Stimulated activated CD8-positive, alpha-beta memory T cell treated with anti-CD3 and anti-CD28 coated beads, Interleukin-4, amount 100 ng/mL, for 4 hours (primary cell): ENCODE measurements at places on chromosomes 4 and X.

GRCh38 chr4:77465271-77465670 is 140.3 kb upstream of the CXCL13 start:
- no peak for DNase-seq

- DNase-seq, result no peak
Measured at GRCh38 chr4:130395871-130396270, 1299.9 kb downstream of the C4orf33 start.

DNA sequence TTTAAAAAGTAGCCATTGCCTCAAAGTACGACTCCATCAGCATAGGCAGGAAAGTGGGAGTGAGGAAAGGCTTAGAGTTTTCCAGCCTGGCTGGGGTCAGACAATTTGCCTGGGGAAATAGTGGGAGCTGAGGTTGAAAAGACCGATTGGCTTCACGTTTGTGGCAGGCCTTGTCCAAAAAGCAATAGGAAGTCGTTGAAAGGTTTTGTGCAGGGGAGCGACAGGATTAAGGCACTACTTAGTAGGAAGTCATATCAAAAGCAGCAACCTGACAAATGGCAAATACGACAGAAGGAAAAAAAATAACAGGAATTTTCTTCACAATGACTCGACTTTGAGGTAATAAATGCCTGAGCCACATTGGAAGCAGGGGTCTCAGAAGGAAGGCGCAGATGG is 691 bp upstream of the EREG start:
- DNase-seq, result no peak

GRCh38 chr4:80495865-80496264 is 160.3 kb downstream of the CFAP299 start:
- DNase-seq, result no peak

GRCh38 chrX:136202889-136203288 is 48.3 kb downstream of the MAP7D3 start:
- DNase-seq, result no peak

GRCh38 chr4:182492423-182492822 is 249.2 kb downstream of the TENM3 start:
- DNase-seq, result no peak

GRCh38 chr4:153781280-153781679 is 7.6 kb downstream of the SFRP2 start:
- no peak for DNase-seq

DNA sequence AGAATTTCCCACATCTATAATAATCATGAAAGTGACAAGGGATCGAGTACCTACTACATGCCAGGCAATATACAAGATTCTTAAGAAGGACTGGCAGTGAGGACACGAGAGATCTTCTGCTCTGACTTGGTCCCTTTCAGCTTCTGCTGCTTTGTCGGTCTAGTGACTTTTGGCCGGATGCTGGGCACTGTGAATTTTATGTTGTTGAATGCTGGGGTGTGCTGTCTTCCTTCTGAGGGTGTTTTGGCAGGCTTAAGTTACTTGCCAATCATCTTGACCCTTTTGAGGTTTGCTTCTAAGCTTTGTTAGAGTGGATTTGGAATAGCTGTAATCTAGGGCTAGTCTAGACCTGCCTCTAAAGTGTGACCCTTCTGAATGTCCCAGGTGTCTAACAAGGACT is 23.5 kb downstream of the NAT8L start:
- DNase-seq, result no peak

DNA sequence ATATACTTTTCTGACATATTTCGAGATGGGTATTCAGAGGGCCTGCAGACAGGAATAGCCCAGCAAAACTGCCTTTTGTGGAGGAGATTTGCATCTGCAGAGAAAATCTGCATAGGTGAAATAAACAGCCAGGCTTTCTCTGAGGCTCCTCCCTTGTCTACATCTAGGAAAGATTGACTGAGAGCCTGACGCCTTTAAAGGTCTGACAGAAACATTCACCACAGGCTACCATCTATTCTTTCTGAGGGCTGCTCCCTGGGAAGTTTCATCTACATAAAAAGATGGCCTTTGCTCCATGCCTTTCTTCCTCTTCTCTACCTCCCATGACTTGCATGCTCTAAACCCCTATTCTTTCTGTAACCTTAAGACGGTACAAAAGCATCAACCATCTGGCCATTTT is 55.0 kb upstream of the AP1S2 start:
- no peak for DNase-seq

GRCh38 chr4:52106191-52106590 is 55.1 kb downstream of the SPATA18 start:
- no peak for DNase-seq

DNA sequence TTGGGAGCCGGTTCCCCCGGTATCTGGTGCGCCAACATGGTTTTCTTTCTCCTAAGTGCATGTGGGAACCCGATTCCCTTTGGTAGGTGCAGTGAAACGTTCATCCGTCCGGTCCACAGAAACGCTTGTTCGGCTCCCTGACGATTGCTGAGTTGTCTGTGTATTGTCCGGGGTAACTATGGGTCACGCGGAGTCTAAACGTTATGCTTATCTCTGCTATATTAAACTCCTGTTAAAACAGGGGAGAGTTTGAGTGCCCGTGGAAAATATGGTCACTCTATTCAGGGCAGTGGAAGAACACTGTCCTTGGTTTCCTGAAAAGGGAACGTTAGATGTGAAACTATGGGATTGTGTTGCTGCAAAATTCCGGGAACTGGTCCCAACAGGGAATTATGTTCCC is 32.4 kb upstream of the MGST2 start:
- DNase-seq, result no peak

- no peak for DNase-seq
Measured at GRCh38 chrX:18010253-18010652, 149.2 kb upstream of the RAI2 start.

DNA sequence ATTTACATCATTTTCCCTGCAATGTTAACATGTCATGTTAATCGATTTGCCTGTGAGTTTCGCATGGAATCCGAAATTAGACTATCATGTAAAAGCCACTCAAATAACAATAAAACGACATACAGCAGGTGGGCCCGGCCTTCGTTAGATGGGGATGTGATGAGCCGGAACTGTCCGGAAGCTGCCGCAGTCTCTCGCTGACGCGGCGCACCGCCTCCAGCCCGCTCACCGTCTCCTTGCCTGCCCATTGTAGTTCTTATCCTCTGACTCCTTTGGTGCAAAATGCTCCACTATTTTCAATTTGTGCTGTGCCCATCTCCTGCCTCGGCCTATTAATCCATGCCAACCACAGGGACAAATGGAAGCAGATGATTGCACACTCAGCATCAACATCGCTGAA is 877.5 kb upstream of the TENM3 start:
- no peak for DNase-seq

GRCh38 chr4:26763648-26764047 is 97.0 kb upstream of the STIM2 start:
- no peak for DNase-seq

- DNase-seq, result no peak
Measured at GRCh38 chrX:148933881-148934280, 433.5 kb downstream of the AFF2 start.

- no peak for DNase-seq
Measured at GRCh38 chr4:82599336-82599735, 37.5 kb upstream of the TMEM150C start.

DNA sequence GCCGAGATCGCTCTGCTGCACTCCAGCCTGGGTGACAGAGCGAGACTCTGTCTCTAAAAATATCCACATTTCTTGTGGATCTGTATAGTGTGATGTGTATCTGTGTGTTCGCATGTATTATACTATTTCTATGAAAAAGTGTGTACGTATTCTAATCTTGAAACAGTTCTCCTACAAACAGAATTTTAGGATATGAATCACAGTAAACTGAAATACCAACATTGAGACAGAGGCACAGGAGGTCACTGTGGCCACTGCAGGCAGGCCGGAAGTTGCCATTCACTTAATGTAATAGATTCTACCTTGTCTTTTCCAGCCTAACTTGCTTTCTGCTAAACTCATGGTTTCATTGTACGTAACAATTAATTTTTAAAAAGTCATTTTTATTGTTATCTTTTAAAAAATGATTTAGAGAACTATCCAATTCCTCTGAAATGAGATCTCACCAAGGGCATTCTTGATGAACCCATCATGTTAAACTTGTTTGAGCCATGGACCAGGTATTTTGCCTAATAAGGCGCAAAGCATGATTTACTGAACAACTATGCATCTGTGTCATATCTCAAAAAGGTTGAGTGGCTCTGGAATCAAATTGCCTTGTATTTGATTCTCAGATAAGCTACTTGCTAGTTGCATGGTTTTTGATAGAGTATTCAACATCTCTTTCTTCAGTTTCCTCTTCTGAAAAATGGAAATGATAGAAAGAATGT is 154.9 kb upstream of the GYPA start:
- DNase-seq, result no peak

DNA sequence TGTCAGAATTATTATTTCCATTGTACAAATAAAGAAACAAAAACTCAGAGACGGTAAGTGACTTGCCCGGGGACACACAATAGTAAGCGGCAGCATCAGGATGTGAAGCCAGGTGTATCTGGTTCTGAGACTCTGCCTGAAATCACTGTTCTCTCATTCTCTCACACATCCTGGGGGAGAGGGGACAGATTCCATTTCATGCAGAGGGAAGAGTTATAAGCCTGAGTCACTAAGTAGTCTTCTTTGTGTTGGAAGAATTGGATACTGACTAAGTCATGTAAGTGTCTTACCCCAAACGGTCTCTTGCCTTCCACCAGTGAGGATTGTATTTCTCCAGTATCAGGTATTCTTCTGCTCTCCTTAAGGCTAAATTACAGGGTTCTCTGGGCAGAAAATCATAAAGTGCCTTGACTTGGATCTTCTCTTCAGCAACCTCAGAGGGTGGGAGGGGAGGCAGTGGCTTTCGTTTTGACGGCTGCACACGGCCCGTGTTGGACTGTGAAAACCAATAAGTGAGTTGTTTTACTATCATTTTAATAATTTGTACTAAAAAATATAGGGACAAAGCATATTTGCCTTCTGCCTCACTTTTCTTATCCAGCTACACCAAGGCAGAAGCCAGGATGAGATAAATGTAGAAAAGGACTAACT is 21.9 kb downstream of the TXK start:
- DNase-seq, result no peak

DNA sequence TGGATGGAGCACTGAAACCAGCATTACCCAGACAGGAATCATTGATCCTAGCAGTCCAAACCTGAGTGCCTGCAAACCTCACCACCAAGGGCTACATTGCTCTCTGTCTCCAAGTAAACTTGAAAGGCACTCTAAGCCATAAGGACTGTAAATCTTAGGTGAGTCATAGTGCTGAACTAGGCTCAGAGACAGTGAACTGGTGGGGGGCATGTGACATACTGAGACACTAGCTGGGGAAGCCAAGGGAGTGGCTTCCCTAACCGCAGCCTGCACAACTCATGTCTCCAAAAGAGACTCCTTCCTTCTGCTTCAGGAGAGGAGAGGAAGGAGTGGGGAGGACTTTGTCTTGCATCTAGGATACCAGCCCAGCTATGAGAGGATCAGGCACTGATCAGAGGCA is 235.5 kb upstream of the ACTRT1 start:
- no peak for DNase-seq

- DNase-seq, result no peak
Measured at GRCh38 chr4:186840222-186840701, 116.6 kb upstream of the FAT1 start.

GRCh38 chr4:139247700-139248238 is 32.3 kb downstream of the MGARP start:
- no peak for DNase-seq

GRCh38 chrX:15820106-15821073 is 30.1 kb downstream of the ZRSR2 start:
- no peak for DNase-seq

DNA sequence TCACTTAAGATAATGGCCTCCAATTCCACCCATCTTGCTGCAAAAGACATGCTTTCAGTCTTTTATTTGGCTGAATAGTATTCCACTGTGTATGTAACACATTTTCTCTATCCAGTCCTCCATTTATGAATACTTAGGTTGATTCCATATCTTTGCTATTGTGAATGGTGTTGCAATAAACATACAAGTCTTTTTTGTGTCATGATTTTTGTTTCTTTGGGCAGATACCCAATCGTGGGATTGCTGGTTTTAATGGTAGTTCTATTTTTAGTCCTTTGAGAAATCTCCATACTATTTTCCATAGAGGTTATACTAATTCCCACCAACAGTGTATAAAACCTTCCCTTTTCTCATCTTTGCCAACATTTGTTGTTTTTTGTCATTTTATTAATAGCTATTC is 180.9 kb downstream of the SMIM20 start:
- DNase-seq, result no peak

DNA sequence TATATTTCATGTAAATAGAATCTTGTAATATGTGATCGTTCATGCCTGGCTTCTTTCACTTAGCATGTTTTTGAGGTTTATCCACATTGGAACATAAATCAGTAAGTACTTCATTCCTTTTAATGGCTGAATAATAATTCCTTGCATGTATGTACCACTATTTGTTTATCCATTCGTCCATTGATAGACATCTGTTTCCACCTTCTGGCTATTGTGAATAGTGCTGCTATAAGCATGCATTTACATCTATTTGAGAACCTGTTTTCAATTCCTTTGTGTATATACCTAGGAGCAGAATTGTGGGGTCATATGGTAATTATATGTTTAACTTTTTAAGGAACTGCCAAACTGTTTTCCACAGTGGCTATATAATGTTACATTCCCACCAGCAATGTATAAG is 356.7 kb upstream of the DIPK2B start:
- DNase-seq, result no peak

GRCh38 chrX:11397680-11398079 is 104.5 kb downstream of the AMELX start:
- no peak for DNase-seq

DNA sequence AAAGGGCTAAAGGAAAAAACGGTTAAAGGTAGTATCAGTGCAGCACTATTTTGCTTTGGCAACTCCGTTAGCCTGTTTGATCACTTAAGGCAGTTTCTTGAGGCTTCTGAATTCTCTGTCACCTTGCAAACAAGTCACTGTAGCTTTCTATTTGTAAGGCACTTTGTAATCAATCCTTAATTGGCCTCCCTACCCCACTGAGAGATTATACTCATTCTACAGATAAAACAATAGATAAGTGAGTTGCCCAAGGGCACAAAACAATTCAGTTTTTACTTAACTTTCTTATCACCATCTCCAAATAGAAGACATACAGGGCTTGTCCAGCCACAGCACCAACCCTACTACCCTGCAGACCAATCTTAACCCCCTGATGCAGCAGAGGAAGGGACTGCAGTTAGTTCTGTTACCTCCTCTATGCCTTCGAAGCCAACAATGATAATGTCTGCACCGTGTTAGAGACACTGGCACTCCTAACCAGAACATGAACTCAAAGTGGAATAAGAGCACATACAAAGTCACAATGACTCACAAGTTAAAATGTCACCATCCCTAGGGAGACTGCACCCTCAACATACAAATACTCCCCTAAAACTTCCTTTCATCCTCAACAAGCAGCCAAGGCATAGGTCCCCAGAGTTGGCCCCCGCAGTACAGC is 1.7 kb downstream of the TMEM185A start:
- no peak for DNase-seq
